ENCODE measurements at places on chromosomes 1 and 21. TPM values are rescaled to one million over a fixed set of nuclear protein-coding genes. Genes with fewer than 3 reads are reported as not detected.

- no peak for DNase-seq
- no peak overlapping the region for H3K27ac ChIP-seq
- no peak overlapping the region for H3K4me3 ChIP-seq
- peaks cover 9% of the 10 kb centered on the region for H3K36me3 ChIP-seq
These were observed 62.5 kb upstream of the CAPZB start for GRCh38 chr1:19547814-19548213.

- H3K27ac ChIP-seq = no peak overlapping the region
- no peak overlapping the region for H3K4me3 ChIP-seq
- no peaks in the 10 kb centered on the region for H3K4me1 ChIP-seq
- DNase-seq = no peak
These were observed 300.9 kb upstream of the GREM2 start for GRCh38 chr1:240912821-240913220.

PHACTR4 gene
- 27.4 TPM for total RNA-seq

DNA sequence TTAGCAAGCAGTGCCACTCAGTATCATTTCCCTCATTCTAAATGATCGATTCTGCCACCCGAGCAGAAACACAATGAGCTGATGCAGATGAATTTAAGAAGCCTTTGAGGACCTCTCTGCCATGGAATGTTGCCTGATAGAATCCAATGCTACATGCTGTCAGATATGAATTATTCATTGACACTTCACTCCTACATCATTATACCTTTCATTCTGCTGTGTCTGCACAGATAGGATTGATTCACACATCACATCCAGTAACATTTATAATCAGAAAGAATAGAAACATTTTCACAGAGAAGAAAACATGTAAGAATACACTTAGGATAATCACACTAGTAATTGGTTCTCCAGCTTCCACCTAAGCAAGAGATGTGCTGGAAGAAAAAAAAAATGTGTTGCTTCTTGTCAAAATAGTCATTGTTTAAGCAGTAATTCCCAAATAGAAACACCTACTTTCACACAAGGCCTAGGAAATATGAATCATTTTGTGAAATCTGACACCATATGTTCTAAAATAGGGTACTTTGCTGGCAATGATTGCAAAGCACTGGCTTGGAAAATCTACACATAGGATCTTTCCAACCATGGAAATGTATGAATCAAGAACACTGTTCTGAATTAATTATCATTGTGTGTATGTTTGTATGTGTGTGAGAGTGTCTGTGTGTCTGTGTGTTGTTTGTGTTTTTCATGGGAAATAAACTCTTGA is 110.1 kb downstream of the GRIK1 start:
- peaks cover 3% of the 10 kb centered on the region for H3K36me3 ChIP-seq
- no peaks in the 10 kb centered on the region for H3K4me1 ChIP-seq
- peaks cover 2% of the 10 kb centered on the region for H3K27me3 ChIP-seq
- no peak overlapping the region for H3K27ac ChIP-seq
- H3K4me3 ChIP-seq = no peak overlapping the region
- DNase-seq = no peak

DNA sequence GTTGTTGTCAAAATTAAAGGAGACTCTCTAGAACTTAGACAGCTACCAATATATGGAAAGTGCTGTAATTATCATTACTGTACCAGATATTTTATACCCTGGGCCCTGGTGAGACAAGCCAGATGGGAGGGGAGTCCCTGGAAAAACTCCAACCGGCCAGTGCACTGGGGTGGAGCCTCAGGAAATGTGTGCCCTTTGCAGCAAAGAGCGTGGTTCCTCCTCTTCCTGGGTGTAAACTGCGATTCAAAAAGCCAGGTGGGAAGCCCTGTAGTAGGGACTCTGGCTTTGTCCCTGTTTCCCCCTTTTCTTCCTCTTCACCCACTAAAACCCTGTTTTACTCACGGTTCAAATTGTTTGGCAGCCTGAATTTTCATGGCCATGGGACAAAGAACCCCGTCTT is 812.3 kb downstream of the PLA2G4A start:
- H3K4me3 ChIP-seq = no peak overlapping the region
- no peaks in the 10 kb centered on the region for H3K36me3 ChIP-seq

DNA sequence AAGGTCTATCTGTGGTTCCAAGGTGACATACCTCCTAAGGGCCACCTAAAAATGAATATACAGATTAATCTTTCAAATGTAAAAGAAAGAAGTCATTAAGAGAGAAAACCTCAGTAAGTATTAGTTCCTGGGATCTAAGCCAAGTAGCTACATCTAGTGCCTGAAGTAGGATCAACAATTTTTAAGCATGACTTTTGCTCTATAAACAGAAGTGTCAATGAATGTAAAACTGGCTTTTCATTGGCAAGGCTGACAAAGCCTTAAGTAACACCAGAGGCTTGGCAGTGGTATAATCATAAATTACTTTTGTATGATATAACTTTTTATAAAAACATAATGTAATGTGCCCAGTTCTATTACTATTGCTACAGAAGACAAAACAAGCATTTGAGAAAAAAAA is 12.2 kb upstream of the ACADM start:
- peaks cover 15% of the 10 kb centered on the region for H3K27me3 ChIP-seq
- H3K36me3 ChIP-seq = peaks cover 1% of the 10 kb centered on the region
- no peak overlapping the region for H3K4me3 ChIP-seq
- DNase-seq = no peak

U2AF1 gene
- total RNA-seq = 33.3 TPM

- H3K27ac ChIP-seq = no peak overlapping the region
- H3K27me3 ChIP-seq = no peaks in the 10 kb centered on the region
- peaks cover 35% of the 10 kb centered on the region for H3K4me1 ChIP-seq
- DNase-seq = no peak
- H3K4me3 ChIP-seq = peak overlapping the region; percentile 90
- no peaks in the 10 kb centered on the region for H3K36me3 ChIP-seq
These were observed 306.9 kb downstream of the TTLL7 start for GRCh38 chr1:83691953-83692500.

GRCh38 chr1:31920956-31921355 is 17.2 kb downstream of the PTP4A2 start:
- no peak for DNase-seq
- H3K27ac ChIP-seq = peak overlapping the region; percentile 68
- no peaks in the 10 kb centered on the region for H3K36me3 ChIP-seq
- peak overlapping the region; percentile 49 for H3K4me3 ChIP-seq
- no peaks in the 10 kb centered on the region for H3K27me3 ChIP-seq

- no peaks in the 10 kb centered on the region for H3K36me3 ChIP-seq
- DNase-seq = no peak
- H3K27me3 ChIP-seq = peaks cover 5% of the 10 kb centered on the region
- H3K4me1 ChIP-seq = peaks cover 18% of the 10 kb centered on the region
These were observed 62.8 kb downstream of the IRF2BP2 start for GRCh38 chr1:234546890-234547788.

KLF18 gene
- total RNA-seq = not detected

DNA sequence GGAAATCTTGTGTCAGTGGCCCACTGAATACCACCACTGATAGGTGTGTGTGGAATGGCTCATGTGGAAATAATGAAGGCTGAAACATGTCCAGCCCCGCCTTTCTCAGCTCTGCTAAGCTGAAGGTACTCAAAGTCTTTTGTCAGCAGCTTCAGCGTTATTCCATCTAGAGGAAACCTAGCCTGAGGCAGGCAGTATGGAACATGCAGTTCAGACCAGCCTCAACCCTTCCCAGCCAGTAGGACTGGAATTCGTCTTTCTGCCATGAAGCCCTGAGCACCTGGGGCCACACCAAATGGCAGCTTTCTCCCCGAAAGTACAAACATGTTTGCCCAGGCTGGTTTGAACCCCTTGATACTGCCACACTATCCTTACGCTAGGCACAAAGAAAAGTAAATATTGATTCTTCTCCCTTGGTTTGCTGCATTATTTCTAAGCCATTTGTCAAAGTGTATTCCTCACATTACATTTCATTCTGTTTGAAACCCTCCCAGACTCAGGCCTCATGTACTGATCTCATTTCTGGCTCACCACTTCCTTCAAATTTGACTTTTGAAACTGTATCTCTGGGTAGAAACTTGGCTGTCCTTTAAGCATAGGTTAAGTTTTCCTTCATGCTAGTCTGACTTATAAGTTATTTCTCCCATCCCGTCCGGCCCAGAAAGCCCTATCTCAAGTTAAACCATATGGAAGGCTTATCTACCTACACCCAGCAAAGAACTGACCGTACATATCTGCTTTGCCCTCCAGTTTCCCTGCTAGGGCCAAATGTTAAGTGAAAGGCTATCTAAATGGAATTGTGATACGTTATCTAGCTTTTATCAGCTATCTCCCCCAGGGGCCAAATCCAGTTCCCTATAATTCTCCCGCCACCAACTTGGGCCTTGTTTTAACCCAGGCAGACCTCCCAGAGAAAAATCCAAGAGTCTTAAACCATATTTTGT is 45.7 kb upstream of the HOOK1 start:
- H3K36me3 ChIP-seq = no peaks in the 10 kb centered on the region
- no peak overlapping the region for H3K27ac ChIP-seq
- H3K4me1 ChIP-seq = no peaks in the 10 kb centered on the region
- H3K27me3 ChIP-seq = no peaks in the 10 kb centered on the region

DNA sequence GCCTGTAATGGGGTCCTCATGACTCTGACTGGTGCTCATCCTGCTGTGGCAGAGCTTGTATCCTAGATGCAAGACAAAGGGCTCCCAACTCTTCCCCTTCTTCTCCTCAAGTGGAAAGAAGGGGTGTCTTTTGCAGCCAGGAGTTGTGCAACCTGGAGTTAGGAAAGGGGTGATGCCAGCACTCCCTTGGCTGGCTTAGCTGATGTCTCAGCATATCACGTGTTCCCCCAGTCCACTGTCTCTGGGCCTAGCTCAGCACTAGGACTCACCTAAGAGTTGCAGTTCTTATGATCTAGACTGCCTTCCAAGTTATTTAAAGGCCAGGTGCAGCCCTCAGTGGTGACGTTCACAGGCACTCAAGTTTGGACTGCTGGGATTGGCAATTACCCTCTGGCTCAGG is 146.2 kb upstream of the GORAB start:
- H3K27me3 ChIP-seq = peaks cover 5% of the 10 kb centered on the region
- no peak overlapping the region for H3K27ac ChIP-seq
- DNase-seq = no peak

KCNT2 gene
- not detected for total RNA-seq

DNA sequence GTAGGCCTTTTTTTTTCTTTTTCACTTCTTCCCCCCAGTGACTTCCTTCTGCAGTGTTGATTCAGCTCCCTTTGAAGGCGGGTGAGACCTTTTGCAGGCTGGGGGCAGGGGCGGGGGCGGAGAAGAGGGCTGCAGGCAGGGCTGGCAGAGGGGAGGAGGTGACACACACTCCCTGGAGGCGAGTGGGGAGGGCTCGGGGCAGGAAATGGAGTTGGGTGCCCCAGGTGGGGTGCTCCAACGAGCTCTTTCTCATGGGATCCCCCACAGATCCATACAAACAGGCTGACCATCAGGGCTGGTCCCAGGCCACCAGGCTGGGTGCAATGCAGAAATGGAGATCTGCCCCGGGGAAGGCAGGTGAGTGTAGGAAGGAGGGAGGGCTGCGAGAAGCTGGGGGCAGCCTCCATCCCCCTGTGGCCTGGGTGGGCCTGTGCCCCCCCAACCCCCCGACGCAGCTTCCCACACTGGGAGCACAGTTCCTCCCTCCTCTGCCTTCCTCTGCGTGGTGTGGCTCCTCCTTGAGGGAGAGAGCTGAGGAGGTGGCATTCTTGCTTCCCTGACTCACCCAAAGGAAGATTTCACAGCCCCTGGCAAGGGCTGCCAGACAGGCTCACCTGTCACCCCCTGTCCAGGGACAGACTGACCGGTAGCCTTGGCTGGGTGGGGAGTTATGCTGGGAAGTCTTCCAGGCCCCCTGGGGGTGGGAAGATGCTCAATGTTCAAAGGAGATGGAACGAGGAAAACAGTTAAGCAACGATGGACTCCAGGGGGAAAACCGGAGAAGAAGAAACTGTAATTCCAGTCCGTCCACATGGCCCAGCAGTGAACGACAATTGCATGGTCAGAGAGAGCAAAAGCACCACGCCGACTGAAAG is 7.1 kb upstream of the ITGB2 start:
- no peaks in the 10 kb centered on the region for H3K27me3 ChIP-seq
- H3K27ac ChIP-seq = peak overlapping the region; percentile 99
- peaks cover 83% of the 10 kb centered on the region for H3K4me1 ChIP-seq
- peaks cover 5% of the 10 kb centered on the region for H3K36me3 ChIP-seq

DNA sequence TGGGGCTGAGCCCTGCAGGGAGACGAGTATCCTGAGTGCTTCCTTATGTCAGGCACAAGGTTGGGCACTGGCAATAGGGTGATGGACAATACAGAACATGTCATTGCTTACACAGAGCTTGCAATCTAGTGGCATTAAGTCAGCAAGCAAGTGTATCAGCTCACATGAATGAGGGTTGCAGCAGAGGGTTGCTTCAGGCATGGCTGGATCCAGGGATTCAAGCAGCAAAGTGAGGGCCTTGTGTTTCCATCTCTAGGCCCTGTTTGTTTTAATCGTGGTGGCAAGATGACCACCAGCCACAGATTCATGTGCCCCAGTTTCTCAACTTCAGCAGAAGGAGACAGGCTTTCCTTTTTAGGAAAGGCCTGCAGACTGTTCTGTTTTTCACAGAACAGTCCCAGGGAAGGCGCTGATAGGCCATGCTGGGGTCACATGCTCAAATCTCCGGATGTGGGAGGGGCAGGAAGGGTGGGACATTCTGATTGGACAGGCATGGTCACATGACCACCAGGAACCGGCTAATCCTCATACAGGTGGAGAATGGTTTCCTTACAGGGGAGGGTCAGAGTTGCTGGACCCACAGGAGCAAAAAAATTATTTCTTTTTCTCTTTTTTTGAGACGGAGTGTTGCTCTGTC is 14.4 kb downstream of the PLOD1 start:
- no peak overlapping the region for H3K27ac ChIP-seq
- no peaks in the 10 kb centered on the region for H3K4me1 ChIP-seq

ADAMTS4 gene
- 7.0 TPM for total RNA-seq

DNA sequence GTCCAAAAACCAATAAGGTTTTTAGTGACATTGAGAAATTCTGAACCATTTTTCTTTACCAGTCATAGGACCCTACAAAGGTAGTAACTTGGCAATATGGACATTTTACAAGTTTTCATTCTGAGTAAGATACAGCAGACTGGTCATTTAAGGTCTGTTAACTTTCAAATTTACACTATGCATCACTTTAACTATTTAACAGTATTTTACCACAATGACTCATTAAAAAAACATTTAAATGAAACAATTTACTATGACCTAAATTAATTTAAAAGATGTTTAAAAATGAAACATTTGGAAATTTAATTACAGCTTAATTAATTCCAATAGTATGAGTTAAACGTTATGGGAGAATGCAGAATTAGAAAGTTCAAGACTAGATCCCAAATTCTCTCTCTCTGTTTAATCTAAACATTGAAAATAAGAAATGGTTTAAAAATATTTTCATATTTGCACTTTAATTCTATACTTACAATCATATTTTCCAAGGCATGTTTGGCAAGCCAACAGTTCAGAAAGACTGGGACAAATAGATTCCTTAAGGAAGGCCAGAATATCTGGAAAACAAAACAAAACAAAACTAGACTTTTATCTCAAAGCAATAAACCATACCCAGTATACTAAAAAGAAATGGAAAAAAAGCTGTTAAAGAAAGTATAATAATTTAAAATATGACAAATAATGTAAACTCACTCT is 140.9 kb downstream of the KCNT2 start:
- H3K27me3 ChIP-seq = no peaks in the 10 kb centered on the region
- DNase-seq = no peak
- no peak overlapping the region for H3K27ac ChIP-seq

OR2L2 gene
- 0.30 TPM for total RNA-seq

FASLG gene
- total RNA-seq = not detected

- peak overlapping the region; percentile 82 for H3K27ac ChIP-seq
- peak; percentile 74 for DNase-seq
- H3K4me1 ChIP-seq = peaks cover 51% of the 10 kb centered on the region
- H3K27me3 ChIP-seq = peaks cover 18% of the 10 kb centered on the region
- no peaks in the 10 kb centered on the region for H3K36me3 ChIP-seq
These were observed 6.3 kb upstream of the INAVA start for GRCh38 chr1:200888349-200888838.

All from naive thymus-derived CD8-positive, alpha-beta T cell (primary cell).